NCI-H460 (cell line): ENCODE measurements at places on chromosomes 12 and 14. TPM values are rescaled to one million over a fixed set of nuclear protein-coding genes. Genes with fewer than 3 reads are reported as not detected.

CMA1 gene
- total RNA-seq = not detected in 2 replicates

AMDHD1 gene
- 15.6 and 21.6 TPM in 2 replicates for total RNA-seq

DNA sequence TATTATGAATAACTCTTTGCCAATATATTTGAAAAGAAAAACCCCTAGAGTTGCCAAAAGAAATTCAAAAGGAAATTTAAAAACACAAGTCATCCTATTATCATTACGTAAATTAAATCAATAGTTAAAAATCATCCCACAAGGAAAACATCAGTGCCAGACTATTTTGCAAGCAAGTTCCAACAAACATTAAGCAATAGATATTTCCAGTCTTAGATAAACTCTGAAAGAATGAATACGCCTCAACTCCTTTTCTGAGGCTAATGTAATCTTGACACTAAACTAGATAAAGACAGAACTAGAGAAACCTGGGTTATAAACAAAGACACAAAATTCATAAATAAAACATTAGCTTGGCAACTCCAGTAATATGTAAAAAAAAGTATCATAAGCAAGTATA, 245.9 kb downstream of the FOXN3 start:
- DNase-seq = no peak

- DNase-seq = no peak
Measured at GRCh38 chr12:106118-106591, 39.6 kb downstream of the IQSEC3 start.
